ENCODE measurements at places on chromosomes 13 and 19. TPM values are rescaled to one million over a fixed set of nuclear protein-coding genes. Genes with fewer than 3 reads are reported as not detected.

The TSKS gene
- 0.06 TPM for polyA plus RNA-seq

The TNFSF11 gene
- 0.73 TPM for polyA plus RNA-seq

The ZNF98 gene
- polyA plus RNA-seq: 1.0 TPM

The ZNF90 gene
- polyA plus RNA-seq: 11.2 TPM

The ZNF57 gene
- 5.7 TPM for polyA plus RNA-seq

The THSD1 gene
- 7.3 TPM for polyA plus RNA-seq

The OVOL3 gene
- polyA plus RNA-seq: 0.26 TPM

The ARHGAP45 gene
- polyA plus RNA-seq: 10.0 TPM

The DNAAF3 gene
- polyA plus RNA-seq: 11.7 TPM

The RFPL4A gene
- 0.09 TPM for polyA plus RNA-seq

The FPR3 gene
- polyA plus RNA-seq: 0.23 TPM

The MISP gene
- 7.1 TPM for polyA plus RNA-seq

The SHANK1 gene
- polyA plus RNA-seq: 4.9 TPM

The FXYD3 gene
- polyA plus RNA-seq: 18.6 TPM

The MEIOSIN gene
- not detected for polyA plus RNA-seq

The SIGLEC10 gene
- polyA plus RNA-seq: 1.1 TPM

The KRTDAP gene
- polyA plus RNA-seq: 0.70 TPM

The TRIP10 gene
- polyA plus RNA-seq: 71.8 TPM

The C1QTNF9B gene
- 0.95 TPM for polyA plus RNA-seq

The EHD2 gene
- polyA plus RNA-seq: 34.8 TPM

The C2CD4C gene
- 4.0 TPM for polyA plus RNA-seq

The TPT1 gene
- polyA plus RNA-seq: 6,439 TPM

The GSX1 gene
- polyA plus RNA-seq: not detected

The NDUFA7 gene
- 71.0 TPM for polyA plus RNA-seq

The ZNF565 gene
- polyA plus RNA-seq: 8.5 TPM

The LMTK3 gene
- polyA plus RNA-seq: 3.7 TPM

The UBXN6 gene
- 111 TPM for polyA plus RNA-seq

The EFNA2 gene
- polyA plus RNA-seq: 2.2 TPM

The CD177 gene
- not detected for polyA plus RNA-seq

The ZAR1L gene
- polyA plus RNA-seq: not detected

The CLEC11A gene
- 28.1 TPM for polyA plus RNA-seq

The CYP2F1 gene
- not detected for polyA plus RNA-seq

The ATP8A2 gene
- 5.4 TPM for polyA plus RNA-seq

The COX6B2 gene
- polyA plus RNA-seq: 1.3 TPM

The CYP2S1 gene
- polyA plus RNA-seq: 0.36 TPM

The NXNL1 gene
- polyA plus RNA-seq: not detected

The KLK5 gene
- 1.9 TPM for polyA plus RNA-seq

The SLC7A10 gene
- 0.36 TPM for polyA plus RNA-seq

The VAV1 gene
- 1.8 TPM for polyA plus RNA-seq

The PSPN gene
- 3.8 TPM for polyA plus RNA-seq

The ZSCAN4 gene
- not detected for polyA plus RNA-seq

The ALKBH7 gene
- polyA plus RNA-seq: 89.4 TPM

The LAIR1 gene
- polyA plus RNA-seq: 3.6 TPM

The DLL3 gene
- 0.96 TPM for polyA plus RNA-seq

The RHPN2 gene
- polyA plus RNA-seq: 16.5 TPM

The EID2B gene
- polyA plus RNA-seq: 5.7 TPM

The TSSK6 gene
- 1.2 TPM for polyA plus RNA-seq

The GFY gene
- not detected for polyA plus RNA-seq

The CEACAM4 gene
- not detected for polyA plus RNA-seq

The YJEFN3 gene
- polyA plus RNA-seq: 12.4 TPM

The MYH14 gene
- polyA plus RNA-seq: 27.2 TPM

The MBD3L2 gene
- not detected for polyA plus RNA-seq

The IZUMO4 gene
- 8.9 TPM for polyA plus RNA-seq

The MTMR6 gene
- 18.9 TPM for polyA plus RNA-seq

The IFNL1 gene
- polyA plus RNA-seq: not detected

The PSG3 gene
- polyA plus RNA-seq: 0.13 TPM

The PSG11 gene
- polyA plus RNA-seq: not detected
